ENCODE measurements at places on chromosomes 11 and 22.
A peak's percentile ranks its signal among the peaks of the same experiment; 100 is the strongest.

DNA sequence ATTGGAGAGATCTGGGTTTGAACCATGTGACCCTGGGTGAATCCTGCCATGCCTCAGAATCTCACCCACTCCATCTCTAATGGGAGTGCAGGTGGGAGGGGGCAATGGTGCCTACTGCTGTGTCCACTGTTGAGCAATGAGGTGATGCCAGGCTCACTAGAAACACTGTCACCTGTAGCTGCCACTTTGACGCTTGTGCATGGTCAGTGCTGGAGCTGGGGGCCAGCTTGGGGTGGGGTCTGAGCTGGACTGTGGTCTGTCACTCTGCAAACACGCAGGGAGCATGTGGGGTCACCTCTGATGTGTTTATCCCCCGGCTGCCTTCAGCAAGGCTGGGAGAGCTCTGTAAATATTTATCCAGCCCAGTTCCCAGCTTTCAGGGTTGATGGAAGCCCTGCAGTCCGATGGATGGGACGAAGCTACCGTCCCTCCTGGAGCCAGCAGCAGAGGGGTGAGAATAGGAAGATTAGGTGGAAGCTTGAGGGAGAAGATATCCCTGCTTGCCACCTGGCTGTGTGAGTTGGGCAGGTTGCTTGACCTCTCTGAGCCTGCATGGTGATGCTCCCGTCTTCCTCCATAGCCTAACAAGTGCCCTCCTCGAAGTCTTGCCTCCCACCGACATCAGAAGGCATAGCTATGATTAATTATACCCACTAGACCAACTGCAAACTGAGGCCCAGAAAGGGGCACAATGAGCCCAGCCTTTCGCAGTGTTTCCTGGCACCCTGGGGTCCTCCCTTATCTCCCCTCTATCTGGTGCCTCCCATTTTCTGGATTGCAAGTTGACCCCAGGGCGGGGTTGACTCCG lies 1.7 kb downstream of the MMP11 start:
- DNase-seq, result no peak

- no peak for DNase-seq
Observed at GRCh38 chr11:118370774-118371173, 11.4 kb downstream of the UBE4A start.

DNA sequence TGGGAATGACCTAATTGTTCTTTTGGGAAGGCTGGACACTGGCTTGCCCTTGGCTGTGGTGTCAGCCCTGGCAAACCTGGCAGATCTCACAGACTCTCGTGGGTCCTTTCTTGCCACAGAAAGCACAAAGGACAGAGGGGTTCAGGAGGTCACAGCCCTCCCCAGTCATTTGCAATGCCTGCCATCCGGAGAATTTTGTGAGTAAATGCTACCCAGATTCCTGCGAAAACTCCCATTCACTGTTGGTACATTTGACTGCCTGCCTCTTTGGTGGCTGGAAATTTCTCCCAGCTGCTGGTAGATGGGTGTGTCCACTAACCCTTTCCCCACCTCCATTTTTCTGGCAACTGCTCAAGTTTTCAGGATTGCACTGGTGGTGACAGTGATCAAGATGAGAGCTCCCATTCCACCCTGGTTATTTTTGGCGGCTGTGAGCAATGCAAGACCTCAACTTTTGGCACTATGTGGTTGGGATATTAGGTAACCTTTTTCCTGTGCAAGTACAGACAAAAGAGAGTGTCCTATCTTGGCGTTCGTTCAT lies 155.7 kb downstream of the NAV2 start:
- DNase-seq, result peak; percentile 26

GRCh38 chr22:45996241-45997076 lies 19.5 kb upstream of the WNT7B start:
- DNase-seq, result no peak

DNA sequence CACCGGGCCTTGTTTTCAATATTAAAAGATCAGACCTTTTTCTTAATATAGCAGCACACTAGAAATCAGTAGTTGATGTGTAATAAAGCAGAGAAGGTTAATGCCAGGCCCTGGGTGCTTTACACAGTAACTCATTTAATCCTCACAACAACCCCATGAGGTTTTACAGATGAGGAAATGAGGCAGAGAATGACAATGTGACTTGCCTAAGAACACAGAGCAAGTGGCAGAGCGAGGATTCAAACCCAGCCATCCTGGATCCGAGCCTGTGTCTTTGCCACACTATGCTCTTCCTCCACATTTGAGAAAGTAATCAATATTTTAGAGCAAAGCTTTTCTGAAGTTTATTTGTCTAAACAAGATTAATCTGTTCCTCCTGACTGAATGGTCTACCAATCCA lies 7.2 kb downstream of the JAML start:
- no peak for DNase-seq

DNA sequence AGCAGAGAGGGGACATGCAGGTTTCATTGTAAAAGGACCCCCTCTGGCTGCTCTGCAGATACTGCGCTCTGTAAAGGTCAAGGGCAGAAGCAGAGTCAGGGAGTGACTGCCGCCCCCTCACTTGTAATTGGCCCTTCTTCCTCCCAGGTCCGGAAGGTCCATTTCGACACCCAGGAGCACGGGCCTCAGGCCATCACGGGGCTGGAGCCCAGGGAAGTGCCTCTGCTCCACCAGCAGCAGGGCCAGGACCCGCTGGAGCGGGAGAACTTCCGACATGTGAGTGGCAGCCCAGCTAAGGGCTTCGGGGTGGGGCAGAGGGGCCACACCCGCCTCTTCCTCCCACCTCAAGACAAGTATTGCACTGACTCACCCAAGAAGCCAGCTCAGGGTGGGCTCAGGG lies 24.0 kb upstream of the LRRC10B start:
- DNase-seq, result no peak

Measured in epithelial cell of prostate (primary cell).